HCT116 (cell line): ENCODE measurements at places on chromosomes 7 and 10. TPM values are rescaled to one million over a fixed set of nuclear protein-coding genes. Genes with fewer than 3 reads are reported as not detected.
A peak's percentile ranks its signal among the peaks of the same experiment; 100 is the strongest.

GRCh38 chr7:134458341-134458805 is 527 bp downstream of the AKR1B1 start:
- no peak for DNase-seq

DNA sequence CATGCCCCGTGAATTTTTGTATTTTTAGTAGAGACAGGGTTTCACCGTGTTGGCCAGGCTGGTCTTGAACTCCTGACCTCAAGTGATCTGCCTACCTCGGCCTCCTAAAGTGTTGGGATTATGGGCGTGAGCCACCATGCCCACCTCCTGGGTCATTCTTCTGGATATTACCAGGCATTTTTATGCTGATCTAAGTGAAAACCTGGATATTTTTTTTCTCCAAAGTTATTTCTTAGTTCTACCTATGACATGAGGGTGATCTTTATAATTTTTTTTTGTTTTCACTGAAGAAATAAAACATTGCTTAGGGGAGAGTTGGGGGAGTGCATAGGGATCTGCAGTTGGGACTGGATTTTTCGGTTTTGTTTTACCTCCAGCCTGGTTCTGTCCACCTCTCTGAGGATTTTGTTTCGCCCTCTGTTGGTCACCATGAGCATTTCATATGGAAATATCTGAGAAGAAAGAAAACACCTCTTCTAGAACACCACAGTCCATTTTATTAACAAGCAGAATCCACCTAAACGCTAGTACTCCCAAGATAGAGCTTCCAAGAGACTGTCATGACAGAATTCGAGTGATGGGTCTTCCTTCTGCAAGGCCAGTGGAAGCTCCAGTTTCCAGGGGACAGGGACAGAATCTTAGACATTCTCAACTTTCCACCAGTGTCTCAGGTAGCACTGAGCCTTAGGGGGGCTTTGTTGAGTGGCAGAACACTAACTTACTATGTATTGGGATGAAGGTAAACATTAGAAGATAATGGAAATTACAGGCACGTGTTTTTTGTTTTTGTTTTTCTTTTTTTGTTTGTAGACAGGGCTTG is 33.4 kb upstream of the AFAP1L2 start:
- no peak for DNase-seq

GRCh38 chr10:5813341-5814109 is at the start of gene GDI2:
GDI2 (minus strand) TSS chr10:5813434; CDS start chr10:5813258, 176 bp downstream.
- peak; percentile 90 for DNase-seq

DNA sequence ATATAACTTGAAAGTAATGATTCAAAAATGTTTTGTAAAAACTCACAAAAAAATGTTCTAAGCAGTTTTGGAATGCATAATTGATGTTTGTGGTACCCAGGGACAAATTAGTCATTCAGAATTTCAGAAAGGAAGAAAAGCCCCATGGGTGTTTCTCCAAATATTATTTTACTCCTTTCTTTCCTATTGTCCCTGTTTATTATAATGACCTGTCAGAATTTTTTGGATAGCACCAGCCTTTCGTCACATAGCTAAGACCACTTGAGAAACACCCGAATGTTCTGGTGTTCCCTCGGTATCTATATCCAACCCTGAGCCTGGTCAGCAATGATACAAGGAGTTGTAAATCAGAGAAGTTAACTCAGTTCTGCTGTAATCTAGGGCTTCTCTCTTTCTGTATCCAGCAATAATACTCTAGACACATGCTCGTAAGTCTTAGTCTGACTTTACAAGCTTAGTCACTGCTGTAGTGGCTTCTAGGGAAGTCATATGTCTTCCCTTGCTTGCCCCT is 64.8 kb upstream of the MEOX2 start:
- DNase-seq: no peak

- no peak for DNase-seq
These were observed 451.8 kb downstream of the SEMA3D start for GRCh38 chr7:84735011-84735410.

GRCh38 chr10:24891823-24892222 is 60.6 kb downstream of the PRTFDC1 start:
- peak; percentile 68 for DNase-seq

DNA sequence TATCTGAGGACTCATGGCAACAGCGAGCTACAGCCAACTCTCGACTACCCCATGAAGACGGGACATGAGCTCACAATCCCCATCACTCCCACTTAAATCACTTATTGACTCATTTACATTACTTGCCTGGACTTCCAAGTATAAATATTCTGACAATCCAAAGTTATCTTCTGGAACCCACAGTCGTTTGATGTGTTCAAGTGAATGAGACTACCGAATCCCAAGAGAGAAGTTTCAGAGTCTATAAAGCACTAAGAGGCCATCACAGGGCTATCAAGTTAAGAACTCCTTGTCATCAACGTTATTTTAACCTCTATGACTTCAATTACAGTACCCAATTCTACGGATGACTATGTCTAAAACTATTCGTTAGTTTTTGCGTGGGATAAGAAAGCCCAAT is 11.5 kb upstream of the ANAPC16 start:
- no peak for DNase-seq

GRCh38 chr7:151166629-151167196 is 781 bp downstream of the GBX1 start:
- no peak for DNase-seq

GRCh38 chr7:140640727-140641523 is at the start of gene DENND2A:
DENND2A (minus strand) TSS chr7:140640813; CDS start chr7:140602397, 38,416 bp downstream.
- DNase-seq: no peak

- DNase-seq: no peak
These were observed 55.9 kb downstream of the SVOPL start for GRCh38 chr7:138645284-138645683.

GRCh38 chr7:128737867-128738385 is 1.2 kb upstream of the CALU start:
- peak; percentile 13 for DNase-seq

GRCh38 chr7:98027342-98028033 is 37.5 kb upstream of the OCM2 start:
- peak; percentile 18 for DNase-seq

GRCh38 chr7:30458311-30458710 is 20.3 kb downstream of the NOD1 start:
- no peak for DNase-seq

- no peak for DNase-seq
These were observed 27.4 kb downstream of the STEAP4 start for GRCh38 chr7:88279323-88279722.

GRCh38 chr7:124718032-124718766 is 47.4 kb downstream of the GPR37 start:
- DNase-seq: no peak

DNA sequence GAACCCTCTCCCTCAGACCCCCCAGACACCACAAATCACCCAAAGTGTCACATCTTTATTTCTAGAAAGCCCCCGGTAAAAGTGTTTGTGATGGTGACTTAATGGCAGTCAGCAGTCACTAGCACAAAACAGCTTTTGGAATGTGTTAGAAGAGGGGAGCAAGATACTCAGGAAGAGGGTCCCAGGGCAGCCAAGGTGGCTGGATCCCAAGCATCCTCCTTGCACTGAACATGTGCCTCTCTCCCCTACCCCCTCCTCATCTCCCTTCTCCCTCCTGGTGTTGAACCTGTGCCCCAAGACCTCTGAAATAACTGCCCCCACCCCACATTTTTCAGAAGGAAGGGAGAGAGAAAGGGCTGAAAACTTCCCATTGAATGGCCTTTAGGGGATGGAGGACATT is 37.8 kb upstream of the MXI1 start:
- DNase-seq: no peak

GRCh38 chr7:123995617-123996326 is 37.1 kb downstream of the TMEM229A start:
- DNase-seq: no peak

DNA sequence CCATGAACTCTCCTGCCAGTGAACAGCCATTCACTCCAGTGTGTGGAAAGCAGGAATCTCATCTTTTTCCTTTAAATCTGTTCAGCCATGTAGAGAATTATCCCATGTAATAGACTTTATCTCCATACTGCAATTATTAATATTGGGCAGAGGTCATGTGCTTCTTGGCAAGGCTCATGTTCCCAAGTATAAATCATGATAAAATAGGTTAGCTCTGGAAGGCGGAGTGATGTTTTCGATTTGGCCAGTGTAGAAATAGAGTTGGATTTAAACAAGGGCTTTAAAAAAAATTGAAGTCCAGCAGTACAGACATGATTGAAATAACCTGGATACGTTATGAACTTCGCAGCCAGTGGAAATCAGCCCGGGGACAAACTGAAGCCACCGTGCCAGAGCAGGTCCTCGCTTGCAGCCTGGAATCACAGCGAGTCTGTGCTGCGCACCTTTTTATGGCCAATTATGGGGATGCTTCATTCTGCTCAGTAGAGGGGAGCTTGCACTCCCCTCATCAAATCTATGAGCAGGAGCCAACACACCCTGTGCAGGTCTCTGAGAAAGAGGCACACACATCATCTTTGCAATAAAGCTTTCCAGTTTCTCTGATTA is 654.0 kb upstream of the MKI67 start:
- DNase-seq: no peak

GRCh38 chr10:77865580-77866324 is 60.8 kb downstream of the DLG5 start:
- no peak for DNase-seq

GRCh38 chr10:58266003-58266825 is 1.5 kb downstream of the IPMK start:
- DNase-seq: no peak

GRCh38 chr7:43790006-43790405 is 31.5 kb downstream of the BLVRA start:
- DNase-seq: no peak

- peak; percentile 31 for DNase-seq
These were observed 40.2 kb upstream of the PRSS58 start for GRCh38 chr7:142298009-142298408.

DNA sequence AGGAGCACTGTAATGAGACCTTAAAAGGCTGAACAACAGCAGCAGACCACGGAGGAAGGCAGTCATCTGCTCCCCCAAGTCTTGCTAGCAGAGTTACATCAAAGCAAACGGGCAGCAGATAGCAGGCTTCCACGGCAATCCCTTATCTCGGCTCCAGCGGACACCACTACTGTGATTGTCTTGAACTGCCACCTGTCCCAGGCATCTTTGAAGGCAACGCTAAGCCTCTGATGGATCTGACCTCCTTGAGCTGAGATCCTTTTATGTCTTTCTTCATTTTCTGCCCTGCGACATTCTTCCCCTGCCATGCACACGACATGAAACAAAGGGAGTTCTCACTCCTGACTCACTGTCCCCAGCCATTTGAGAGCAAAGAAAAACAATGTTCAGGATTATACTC is 111.7 kb downstream of the GLI3 start:
- DNase-seq: no peak

DNA sequence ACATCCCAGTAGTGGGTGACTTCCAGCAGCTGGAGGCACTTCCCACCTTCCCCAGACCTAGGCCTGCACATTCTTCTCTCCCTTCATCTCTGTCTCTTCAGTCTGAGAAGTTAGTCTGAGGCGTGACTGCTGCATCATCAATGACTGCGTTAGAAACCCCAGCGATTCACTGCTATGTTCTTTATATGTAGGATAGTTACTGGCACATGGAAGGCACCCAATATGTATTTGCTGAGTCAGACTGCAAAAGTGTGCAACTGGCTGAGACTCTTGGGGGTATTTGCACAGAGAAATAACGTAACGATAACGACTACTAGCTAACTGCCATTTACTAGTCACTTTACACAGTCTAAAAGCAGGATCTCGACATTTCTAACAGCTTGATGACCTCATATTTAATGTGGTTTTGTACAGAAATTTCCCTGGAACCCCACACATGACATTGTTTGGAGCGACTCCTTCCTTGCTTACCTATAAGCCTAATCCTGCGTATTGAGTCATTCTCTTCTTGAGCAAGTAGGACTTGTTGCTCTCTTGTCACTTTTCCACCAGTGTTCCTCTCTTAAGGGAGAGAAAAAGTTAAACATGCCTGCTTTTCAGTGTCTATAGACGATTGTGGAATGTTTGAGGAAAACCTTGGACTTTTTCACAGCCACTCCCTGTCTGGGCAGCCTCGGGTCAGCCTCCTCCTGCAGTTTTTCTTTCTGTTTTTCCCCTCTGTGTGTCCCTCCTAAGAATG is 45.5 kb downstream of the THNSL1 start:
- no peak for DNase-seq

The DOCK4 gene
- total RNA-seq: 2.2 TPM

The DOCK1 gene
- 46.5 TPM for total RNA-seq

The MMD2 gene
- not detected for total RNA-seq

The GNGT1 gene
- 0.91 TPM for total RNA-seq

The LHFPL3 gene
- total RNA-seq: not detected

The ACSL5 gene
- 195 TPM for total RNA-seq

The CALN1 gene
- total RNA-seq: 0.17 TPM

The CALHM3 gene
- 0.49 TPM for total RNA-seq

The DPP6 gene
- total RNA-seq: not detected

The FXYD4 gene
- total RNA-seq: 0.71 TPM
